Mononuclear cell (primary cell): ENCODE measurements at places on chromosomes 1 and 21. TPM values are rescaled to one million over a fixed set of nuclear protein-coding genes. Genes with fewer than 3 reads are reported as not detected.

AADACL3 gene
- not detected for total RNA-seq

TMEM82 gene
- total RNA-seq = not detected

CSMD2 gene
- total RNA-seq = not detected

CD5L gene
- not detected for total RNA-seq

SIK1 gene
- 50.2 TPM for total RNA-seq

PTGFR gene
- under 0.01 TPM for total RNA-seq

CELA3A gene
- total RNA-seq = not detected

MNDA gene
- total RNA-seq = 31.8 TPM

LCE1F gene
- total RNA-seq = not detected

GPR89A gene
- 43.8 TPM for total RNA-seq

SPSB1 gene
- 0.94 TPM for total RNA-seq

IL12RB2 gene
- total RNA-seq = 1.3 TPM

OR2T29 gene
- total RNA-seq = not detected

EFCAB7 gene
- 6.0 TPM for total RNA-seq

TMEM52 gene
- 0.31 TPM for total RNA-seq

OR2L5 gene
- total RNA-seq = not detected

EPHA8 gene
- not detected for total RNA-seq

CTSS gene
- 1,898 TPM for total RNA-seq

ZCCHC17 gene
- 9.1 TPM for total RNA-seq

AMY1A gene
- total RNA-seq = not detected

STPG1 gene
- 1.6 TPM for total RNA-seq

CD1C gene
- 12.8 TPM for total RNA-seq

ZNF695 gene
- total RNA-seq = 0.52 TPM

OR14K1 gene
- total RNA-seq = not detected

KRTAP12-2 gene
- total RNA-seq = not detected

EDARADD gene
- total RNA-seq = 1.8 TPM
